Ovary (tissue), 10 donors: ENCODE measurements at places on chromosomes 7 and 10. TPM values are rescaled to one million over a fixed set of nuclear protein-coding genes. Genes with fewer than 3 reads are reported as not detected.

HOXA5 gene
- polyA plus RNA-seq: 5.6 TPM

GRCh38 chr7:28350662-28351061 lies 61.7 kb upstream of the CREB5 start:
- no peak for DNase-seq

HOXA10 gene
- 2.8 TPM for polyA plus RNA-seq

DNA sequence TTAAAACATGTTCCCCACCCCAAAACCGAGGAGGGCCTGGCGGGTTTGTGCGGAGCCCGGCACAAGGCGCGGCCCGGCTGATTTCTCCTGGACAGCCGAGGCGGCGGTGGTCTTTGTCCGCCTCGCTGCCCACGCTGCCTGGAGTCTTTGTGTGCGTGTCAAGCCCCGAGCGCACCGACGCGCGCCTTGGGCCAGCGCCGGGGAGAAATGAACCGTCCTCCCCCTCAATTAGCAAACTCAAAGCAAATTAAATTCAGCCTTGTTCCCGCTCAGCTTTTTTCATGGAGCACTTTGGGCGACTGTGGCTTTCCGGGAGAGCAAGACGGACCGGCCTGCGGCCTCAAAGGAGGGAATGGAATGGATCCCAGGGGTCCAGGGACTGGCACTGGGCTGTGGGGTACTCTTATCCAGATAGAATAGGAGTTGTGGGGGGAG lies 4.1 kb downstream of the EMX2 start:
- no peak for DNase-seq

IFIT5 gene
- 10.6 TPM for polyA plus RNA-seq

MIOS gene
- 11.2 TPM for polyA plus RNA-seq

ADAMTS14 gene
- polyA plus RNA-seq: 0.41 TPM

H2BK1 gene
- polyA plus RNA-seq: not detected
